Activated CD4-positive, alpha-beta memory T cell treated with anti-CD3 and anti-CD28 coated beads for 36 hours (primary cell): ENCODE measurements at places on chromosomes 11 and 22.

GRCh38 chr22:35303029-35303624 lies 3.4 kb downstream of the TOM1 start:
- DNase-seq, result no peak

- no peak for DNase-seq
Measured at GRCh38 chr11:78205691-78206090, 17.0 kb downstream of the USP35 start.

- no peak for DNase-seq
Measured at GRCh38 chr11:104799251-104799650, 99.0 kb downstream of the CASP12 start.

- no peak for DNase-seq
Measured at GRCh38 chr22:24695561-24696511, 78.7 kb downstream of the PIWIL3 start.

DNA sequence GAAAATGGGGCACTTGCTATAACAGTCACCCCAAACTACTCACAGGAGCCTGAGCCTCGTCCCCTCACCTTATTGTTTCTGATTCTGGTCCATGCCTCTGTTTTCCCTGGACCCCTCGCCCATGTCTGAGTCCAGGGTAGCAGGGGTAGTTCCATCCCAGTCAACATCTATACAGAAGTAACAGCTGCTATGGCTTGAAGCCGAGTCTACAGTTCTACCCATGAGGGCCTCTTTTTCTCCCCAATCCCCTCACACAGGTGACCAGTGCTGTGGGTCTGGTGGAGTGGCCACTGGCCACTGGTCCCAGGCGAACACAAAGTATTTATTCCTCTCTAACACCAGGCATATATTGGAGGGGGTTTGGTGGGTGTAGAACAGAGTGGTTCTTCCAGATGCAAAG lies 116.4 kb downstream of the ZNF280B start:
- DNase-seq, result no peak

DNA sequence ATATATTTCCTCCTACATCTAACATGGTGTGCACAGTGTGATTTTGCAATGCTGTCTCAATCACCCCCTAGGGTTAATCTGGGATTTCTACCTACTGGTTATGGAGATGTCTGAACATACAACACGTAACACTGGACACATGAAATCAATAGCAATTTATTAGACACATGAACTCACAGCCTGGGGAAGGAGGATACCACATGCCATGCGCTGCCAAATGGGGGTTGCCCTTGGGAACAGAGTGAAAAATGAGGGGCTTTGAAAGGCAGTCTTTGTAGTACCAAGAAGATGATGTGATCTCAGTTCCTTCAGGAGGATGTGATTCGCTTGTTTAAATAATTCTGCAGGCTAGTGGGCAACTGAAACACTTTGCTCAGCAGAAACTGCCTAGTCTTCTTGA lies 253.6 kb upstream of the LRRC4C start:
- DNase-seq, result no peak

- no peak for DNase-seq
Measured at GRCh38 chr11:102788334-102788995, 8.0 kb upstream of the MMP10 start.

GRCh38 chr11:61578819-61579675 lies 1.8 kb downstream of the SYT7 start:
- no peak for DNase-seq

- no peak for DNase-seq
Measured at GRCh38 chr11:110293389-110293788, 3.0 kb downstream of the RDX start.
